PC-3 (cell line): ENCODE measurements at places on chromosomes 3 and 15.

GRCh38 chr3:37580237-37580636 lies 281.4 kb upstream of the CTDSPL start:
- no peak for DNase-seq

GRCh38 chr3:59654123-59654479 lies 604.3 kb upstream of the CFAP20DC start:
- DNase-seq: peak; percentile 75

GRCh38 chr3:117881210-117881609 lies 1153.4 kb downstream of the IGSF11 start:
- no peak for DNase-seq

DNA sequence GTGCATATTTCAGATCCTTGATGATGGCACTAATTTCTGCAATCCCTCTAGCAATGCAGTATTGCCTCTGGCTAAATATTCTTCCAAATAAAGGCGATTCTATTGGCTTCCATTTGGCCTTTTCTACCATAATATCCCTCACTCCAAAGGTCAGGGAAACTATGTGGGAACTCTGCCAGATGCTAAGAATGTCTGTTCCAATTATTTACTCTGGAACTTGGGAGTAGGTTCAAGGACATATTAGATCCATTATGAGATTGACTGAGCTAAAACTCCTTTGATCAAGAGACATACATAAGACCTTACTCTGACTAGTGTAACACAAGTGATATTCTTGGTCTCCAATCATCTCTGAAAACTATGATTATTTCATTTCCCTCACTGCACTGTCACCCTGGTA lies 674.5 kb upstream of the NECTIN3 start:
- DNase-seq: no peak

GRCh38 chr3:115830764-115831395 lies 207.6 kb downstream of the GAP43 start:
- DNase-seq: no peak

GRCh38 chr3:452221-452620 lies 255.7 kb downstream of the CHL1 start:
- no peak for DNase-seq

DNA sequence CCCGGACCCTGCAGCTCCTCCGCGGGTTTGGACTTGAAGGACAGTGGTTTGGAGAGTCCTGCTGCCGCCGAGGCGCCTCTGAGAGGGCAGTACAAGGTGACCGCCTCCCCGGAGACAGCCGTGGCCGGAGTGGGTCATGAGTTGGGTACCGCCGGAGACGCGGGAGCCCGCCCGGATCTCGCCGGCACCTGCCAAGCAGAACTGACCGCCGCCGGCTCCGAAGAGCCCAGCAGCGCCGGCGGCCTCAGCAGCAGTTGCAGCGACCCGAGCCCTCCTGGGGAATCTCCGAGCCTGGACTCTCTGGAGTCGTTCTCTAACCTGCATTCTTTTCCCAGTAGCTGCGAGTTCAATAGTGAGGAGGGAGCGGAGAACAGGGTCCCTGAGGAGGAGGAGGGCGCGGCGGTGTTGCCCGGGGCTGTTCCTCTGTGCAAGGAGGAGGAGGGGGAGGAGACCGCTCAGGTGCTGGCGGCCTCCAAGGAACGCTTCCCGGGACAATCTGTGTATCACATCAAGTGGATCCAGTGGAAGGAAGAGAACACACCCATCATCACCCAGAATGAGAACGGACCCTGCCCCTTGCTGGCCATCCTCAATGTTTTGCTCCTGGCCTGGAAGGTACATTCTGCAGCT lies 634 bp downstream of the MINDY2 start:
- DNase-seq: peak; percentile 35

- DNase-seq: peak; percentile 86
Measured at GRCh38 chr15:101006931-101007691, 88.0 kb downstream of the LRRK1 start.

DNA sequence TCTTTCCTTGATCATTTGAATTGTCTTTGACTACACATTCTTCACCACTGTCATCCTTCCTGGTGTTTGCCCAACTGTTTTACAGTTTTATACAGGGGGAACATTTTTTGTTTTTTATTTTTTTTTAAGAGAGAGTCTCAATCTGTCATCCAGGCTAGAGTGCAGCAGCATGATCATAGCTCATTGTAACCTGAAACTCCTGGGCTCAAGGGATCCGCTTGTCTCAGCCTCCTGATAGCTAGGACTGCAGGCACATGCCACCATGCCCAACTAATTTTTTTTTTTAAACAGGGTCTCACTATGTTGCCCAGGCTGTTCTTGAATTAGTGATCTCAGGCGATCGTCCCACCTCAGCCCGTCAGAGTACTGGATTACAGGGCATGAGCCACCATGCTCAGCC lies 222.6 kb downstream of the BBX start:
- no peak for DNase-seq

- DNase-seq: peak; percentile 1
Measured at GRCh38 chr15:93656041-93656440, 567.0 kb upstream of the RGMA start.

GRCh38 chr3:37641556-37641955 lies 220.1 kb upstream of the CTDSPL start:
- no peak for DNase-seq

GRCh38 chr15:93722165-93722564 lies 509.2 kb upstream of the MCTP2 start:
- no peak for DNase-seq

DNA sequence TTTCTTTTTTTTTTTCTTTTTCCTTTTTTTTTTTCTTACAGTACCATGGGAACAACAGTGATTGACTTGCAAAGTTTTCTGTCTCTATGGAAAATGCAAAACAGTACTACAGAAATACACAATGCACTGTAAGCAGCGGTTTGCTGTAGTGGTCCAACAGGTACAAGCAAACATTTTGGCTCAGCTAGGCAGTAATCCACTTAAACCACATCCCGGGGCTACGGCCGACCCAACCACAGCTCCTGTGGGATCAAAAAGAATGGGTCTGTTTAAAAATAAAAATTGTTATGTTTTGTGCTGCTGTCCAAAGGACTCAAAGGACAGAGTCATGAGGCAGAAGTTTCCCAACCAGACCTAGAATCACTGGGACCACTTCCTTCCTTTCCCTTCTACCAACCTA lies 667.1 kb upstream of the ADAMTS9 start:
- DNase-seq: no peak

DNA sequence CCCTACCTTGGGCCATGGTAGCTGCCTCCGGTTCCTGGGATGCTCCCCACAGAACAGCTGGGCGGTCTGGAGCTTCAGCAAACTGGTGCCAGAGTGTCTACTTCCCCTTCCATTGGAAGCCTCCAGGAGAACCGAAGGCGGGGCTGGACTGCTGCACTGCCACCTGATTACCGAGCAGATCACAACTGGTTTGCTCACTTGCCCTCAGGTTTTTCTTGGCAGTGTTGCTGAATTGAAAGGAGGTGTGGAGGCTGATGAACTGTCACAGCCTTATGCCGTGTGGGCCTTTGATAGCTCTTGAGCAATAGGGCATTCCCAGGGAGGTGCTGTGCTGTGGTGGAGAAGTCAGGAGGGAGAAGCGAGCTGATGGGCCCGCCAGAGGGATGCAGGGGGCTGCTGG lies at the start of gene TGM5:
TGM5 (minus strand) TSS at position 95 of the 400 bp plus-strand sequence; CDS start at position 16, 79 bp downstream.
- peak; percentile 39 for DNase-seq

DNA sequence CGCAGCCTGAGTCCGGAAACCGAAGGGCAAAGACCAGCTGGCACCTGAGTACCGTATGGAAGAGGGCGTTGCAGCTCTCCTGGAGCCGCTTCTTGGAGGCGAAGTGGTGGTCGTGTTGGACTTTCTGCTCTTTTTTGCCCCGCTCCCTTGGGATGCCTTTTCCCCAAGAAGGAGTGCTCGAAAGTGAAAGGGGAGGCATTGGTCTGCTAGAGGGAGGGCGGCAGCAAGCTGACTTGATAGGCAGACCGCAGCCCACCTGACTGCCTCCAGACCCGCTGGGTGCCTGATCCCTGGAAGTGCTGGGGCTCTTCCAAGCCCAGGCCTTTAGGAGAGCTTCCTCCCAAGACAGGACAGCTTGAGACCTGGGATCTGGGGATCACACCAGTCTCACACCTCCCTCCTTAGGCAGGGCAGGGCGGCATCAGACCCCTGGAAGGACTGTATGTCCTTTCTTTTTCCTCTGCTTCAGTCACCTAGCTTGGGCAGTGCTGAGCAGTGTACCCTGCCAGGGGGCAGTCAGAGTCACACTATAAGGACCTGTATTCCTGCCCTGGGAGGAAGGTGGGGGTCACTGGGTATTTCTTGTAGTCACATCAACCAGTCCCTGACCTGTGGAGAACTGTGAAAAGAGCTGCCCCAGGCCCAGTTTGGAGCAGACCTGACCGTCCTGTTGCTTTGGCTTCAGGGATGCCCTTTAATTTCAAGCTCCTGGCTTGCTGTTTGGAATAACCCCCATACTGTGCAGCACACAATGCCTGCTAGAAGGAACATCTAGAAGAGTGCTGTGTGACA lies 2.1 kb downstream of the ACVR2B start:
- DNase-seq: no peak

DNA sequence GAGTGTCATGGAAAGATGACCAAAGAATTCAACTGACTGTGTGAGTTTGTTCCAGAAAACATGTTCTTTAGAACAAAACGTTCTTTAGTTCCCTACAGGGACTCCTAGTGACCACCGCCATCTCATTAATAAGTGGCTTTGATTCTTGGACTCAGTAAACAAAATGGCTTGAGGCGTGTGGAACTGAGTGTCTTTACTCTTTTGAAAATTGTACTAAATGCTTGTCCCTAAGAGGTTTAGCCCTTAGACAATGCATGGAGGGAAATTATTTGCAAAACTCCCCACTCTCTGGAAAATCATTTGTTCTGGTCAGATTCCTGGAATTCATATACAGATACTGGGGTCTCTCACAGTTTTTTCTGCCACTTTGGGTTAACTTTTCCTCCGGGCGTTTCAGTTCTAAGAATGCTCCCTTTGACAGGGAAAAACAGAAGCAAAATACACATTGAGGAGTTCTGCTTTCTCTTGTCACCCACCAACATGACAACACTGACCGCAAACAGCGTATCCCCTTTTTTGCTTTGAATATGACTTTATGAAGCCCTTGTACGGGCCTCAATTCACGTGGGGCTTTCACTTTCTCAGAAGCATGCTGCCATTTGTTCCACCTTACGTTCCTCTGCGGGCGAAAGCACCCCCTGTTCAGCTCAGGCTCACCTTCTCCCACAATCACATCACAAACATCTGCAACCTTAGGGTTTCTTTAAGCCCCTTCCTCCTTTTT lies 15.3 kb upstream of the NRROS start:
- DNase-seq: no peak

GRCh38 chr3:187212196-187212545 lies 14.9 kb downstream of the RTP1 start:
- no peak for DNase-seq

DNA sequence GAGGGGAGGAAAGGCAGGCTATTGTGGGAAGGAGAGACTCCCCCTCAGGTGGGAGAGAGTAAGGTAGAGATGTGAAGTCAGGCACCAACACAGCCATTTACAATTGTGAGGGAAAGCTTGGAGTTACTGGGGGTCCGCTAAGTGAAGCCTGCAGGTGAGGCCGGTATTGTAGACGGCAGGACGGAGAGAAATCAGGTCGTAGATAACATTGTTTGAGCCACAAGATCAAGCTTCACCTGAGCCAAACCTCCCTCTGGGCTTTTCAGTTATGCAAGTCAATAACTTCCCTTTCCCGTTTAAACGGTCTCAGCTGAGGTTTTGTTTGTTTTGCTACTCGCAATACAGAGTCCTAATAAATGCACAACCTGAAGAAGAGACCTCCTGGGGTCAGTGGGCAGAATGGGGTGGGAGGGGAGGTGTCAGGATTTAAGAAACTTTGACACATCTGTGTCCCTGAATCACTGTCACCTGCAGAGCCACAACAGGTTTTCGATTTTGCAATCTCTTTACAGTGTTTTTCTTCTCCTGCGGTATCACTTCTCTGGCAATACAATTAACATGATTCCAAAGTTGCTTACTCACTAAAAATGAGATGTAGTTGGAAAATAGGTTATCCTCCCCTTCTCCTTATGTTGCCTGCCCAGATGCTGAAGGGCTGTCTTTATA lies 72.0 kb upstream of the GLCE start:
- DNase-seq: no peak

GRCh38 chr3:13425689-13426088 lies 5.6 kb upstream of the NUP210 start:
- DNase-seq: no peak

GRCh38 chr3:48621461-48621869 lies at the start of gene TMEM89:
TSS of gene TMEM89 (minus strand) at chr3:48621769. CDS start at chr3:48621756, 13 bp downstream.
- no peak for DNase-seq

DNA sequence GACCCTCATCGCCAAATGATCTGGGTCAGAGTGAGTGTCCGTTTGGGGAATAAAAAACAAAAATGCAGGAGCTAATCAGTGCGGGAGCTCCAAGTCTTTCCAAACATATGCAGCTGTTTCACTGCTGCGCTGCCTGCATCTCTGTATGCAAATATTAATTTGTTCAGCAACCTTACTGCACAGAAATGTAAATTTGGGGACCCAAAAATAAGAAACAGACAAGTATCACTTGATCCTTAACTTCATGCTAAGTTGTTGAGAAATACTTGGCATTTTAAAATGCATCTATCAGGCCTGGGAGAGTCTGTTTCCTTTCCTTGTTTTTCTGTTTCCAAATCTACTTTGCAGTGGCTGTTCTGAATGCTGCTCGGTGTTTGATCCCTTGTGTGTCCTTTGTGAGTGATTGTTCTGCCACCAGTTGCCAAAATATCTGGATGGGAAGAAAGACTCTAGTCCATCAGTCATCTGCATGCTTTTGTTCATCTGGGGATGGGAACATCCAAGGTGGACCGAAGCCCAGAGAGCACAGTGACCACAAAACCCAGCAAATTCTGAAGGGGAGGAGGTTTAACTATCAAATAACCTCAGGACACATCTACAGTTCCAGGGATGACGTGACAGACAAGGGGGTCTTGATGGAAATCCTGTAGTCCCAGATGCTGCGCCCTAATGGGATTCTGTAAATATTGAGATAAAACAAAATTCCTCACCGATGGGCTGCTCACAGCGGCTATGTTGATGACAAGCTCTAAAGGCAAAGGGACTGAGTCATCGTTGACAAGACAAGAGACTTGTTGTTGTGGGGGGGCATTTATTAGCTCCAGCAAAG lies 199.5 kb upstream of the WNT5A start:
- peak; percentile 38 for DNase-seq

- peak; percentile 95 for DNase-seq
Measured at GRCh38 chr3:122668930-122669730, 11.5 kb upstream of the PARP14 start.

- DNase-seq: no peak
Measured at GRCh38 chr3:183006396-183007002, 26.2 kb upstream of the DCUN1D1 start.

- no peak for DNase-seq
Measured at GRCh38 chr3:193342551-193342950, 36.0 kb downstream of the ATP13A5 start.

- DNase-seq: no peak
Measured at GRCh38 chr15:99438691-99439523, 126.9 kb upstream of the MEF2A start.

GRCh38 chr3:123004201-123004918 lies 23.2 kb downstream of the SEMA5B start:
- no peak for DNase-seq
